Mesenchymal stem cell (in vitro differentiated cells and primary cell): ENCODE measurements at places on chromosomes 3 and 15.

- DNase-seq, result no peak
These were observed 233.0 kb downstream of the CD47 start for GRCh38 chr3:107857854-107858253.

DNA sequence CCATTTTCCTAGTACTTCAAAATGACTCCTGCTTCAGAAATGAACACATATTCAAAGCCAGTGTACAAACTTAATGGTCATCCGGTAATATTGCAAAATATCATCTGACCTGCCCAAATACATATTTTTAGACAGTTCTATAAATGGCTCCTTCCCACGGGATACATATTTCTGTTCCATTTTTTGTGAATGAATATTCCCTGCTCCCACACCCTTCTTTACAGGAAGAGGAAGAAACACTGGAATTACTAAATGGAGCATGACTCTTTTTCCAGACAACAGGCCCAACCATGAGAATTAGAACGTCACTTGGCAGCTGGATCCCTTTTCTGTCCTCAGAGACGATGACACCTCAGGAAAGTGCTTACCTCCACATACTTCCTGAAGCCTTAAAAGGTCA, 38.0 kb upstream of the CBLB start:
- peak; percentile 10 for DNase-seq

DNA sequence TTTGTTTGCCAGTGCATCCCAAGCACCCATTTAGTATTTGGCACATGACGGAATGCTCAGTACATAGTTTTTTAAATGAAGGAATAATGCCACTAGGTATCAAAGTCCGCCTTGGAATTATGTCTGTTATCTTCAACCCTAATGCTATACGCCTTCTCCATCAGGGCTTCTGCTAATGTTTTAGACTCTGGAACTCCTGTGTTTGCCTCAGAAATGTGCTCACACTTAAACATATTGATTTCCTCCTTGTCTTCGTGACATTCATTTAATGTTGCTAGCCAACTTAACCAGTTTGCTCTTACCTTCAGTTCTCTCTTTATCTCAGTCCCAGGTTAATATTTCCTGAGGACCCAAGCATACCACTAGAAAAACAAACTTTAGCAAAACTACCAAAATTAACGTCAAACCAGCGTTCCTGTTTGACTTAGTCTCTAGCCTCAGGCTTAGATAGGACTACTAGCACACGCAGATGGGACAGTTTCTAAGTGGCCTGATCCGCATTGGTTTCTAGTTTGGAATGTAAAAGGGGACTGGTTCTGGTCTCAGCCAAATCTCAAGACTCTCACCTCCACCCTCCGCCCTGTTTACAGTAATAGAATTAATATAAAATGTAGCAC, 81.4 kb downstream of the IL1RAP start:
- no peak for DNase-seq

- no peak for DNase-seq
These were observed 97.0 kb downstream of the SAMMSON start for GRCh38 chr3:70096376-70097066.

- DNase-seq, result no peak
These were observed 27.6 kb upstream of the ATP8B4 start for GRCh38 chr15:50146632-50147031.

DNA sequence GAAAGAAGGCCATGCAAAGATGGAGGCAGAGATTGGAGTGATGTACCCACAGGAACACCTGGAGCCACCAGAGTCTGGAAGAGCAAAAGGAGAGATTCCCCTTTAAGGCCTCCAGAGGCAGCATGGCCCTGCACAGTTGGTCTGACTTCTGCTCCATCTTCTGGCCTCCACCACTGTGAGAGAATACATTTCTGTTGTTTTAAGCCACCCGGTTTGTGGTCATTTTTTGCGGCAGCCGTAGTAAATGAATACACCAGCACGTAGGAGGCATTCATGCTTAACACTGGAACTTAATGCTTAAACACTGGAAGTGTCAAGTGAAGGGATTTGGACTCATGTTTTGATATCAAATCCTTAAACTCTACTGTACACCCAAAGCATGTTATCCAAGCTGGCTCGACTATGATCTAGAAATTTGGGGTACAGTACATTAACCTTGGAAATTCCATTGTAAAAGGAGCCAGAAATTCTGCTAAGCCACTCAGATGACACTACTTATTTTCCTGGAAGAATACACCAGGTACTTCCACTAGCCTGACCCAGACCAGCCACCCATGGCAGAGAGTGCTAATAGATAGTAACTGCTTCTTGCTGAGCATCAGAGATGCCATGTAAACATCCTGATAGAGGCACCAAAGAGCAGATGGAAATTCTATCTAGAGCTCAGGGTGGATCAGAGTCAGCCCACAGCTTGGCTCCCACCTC, 190.9 kb downstream of the ADAMTS9 start:
- no peak for DNase-seq

DNA sequence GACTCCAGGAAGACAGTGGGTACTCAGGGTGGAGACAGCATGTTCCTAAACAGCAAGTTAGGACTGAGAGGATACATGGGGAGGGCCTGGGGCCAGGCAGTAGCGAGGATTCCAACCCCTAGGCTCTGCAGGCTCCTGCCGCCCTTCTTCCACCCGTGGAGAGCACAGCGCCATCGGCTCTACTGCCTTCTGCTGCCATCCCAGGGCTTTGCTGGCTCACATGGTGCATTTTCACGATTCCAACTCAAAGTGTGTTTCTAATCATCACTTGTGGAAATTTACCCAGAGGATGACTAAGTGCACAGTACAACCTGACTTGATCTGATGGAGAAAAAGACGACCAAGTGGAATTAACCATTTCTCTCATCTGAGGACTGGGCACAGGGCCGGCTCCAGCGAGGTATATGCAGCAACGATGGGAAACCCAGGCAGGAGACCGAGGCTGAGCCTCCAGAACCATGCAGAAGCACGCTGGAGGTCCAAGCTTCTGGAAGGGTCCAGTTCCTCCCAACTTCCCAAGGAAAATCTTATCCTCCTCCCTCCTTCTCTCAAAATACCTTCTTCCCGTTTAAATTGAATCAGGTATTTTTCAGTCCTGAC, 104.6 kb downstream of the LRIG1 start:
- no peak for DNase-seq

- DNase-seq, result no peak
These were observed 1114.2 kb downstream of the NSUN3 start for GRCh38 chr3:95177096-95177495.

GRCh38 chr3:106338582-106339214, 469.9 kb upstream of the CBLB start:
- DNase-seq, result no peak

DNA sequence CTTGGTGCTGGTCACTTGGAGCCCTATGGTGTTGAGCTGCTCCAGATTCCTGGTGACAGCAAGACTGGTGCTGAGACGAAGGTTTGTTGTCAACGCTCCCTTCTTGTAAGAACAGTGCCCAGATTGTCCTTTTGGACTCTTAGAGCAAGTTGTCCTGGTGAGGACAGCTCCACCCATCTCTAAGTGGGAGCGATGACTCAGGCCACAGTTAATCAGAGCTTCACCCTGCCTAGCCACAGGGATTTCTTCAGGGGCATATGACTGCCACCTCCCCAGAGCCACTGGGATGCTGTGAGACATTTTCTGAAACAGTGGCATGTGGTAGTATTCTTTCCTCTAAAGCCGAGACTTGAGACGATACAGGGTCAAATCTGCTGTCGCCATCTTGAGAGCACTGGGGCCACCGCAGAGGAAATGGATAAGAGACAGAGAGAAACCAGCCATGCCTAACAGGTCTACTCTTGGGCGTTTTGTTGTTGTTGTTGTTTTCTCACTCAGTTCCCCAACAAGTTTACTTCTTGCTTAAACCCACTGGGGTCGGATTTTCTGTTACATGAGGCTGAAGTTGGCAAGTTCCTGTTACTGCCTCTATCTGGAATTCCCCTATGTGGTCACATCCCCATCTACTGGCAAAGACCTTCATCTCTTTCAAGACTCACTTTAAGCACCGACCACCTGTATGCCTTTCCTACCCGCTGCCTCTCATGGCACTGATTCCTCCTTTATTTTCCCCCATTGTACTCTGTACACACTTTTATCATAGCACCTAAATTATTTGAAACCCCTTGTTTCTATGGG, 16.0 kb upstream of the PCOLCE2 start:
- no peak for DNase-seq

GRCh38 chr3:14808025-14808424, 10.7 kb upstream of the FGD5 start:
- no peak for DNase-seq

DNA sequence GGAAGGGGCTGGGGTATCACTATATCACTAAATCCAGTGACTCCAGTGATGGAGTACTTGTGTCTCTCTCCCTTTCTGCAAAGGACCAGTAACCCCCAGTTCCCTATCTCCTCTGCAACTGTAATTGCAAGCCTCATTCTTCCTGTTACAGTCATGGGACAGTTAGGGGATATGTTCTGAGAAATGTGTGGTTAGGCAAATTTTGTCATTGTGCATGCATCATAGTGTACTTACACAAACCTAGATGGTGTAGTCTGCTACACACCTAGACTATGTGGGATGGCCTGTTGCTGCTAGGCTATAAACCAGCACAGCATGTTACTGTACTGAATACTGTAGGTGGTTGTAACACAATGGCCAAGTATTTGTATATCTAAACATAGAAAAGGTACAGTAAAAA, 2.2 kb downstream of the VPS8 start:
- DNase-seq, result peak; percentile 37

- DNase-seq, result no peak
These were observed 96.9 kb downstream of the VGLL4 start for GRCh38 chr3:11546657-11547302.

DNA sequence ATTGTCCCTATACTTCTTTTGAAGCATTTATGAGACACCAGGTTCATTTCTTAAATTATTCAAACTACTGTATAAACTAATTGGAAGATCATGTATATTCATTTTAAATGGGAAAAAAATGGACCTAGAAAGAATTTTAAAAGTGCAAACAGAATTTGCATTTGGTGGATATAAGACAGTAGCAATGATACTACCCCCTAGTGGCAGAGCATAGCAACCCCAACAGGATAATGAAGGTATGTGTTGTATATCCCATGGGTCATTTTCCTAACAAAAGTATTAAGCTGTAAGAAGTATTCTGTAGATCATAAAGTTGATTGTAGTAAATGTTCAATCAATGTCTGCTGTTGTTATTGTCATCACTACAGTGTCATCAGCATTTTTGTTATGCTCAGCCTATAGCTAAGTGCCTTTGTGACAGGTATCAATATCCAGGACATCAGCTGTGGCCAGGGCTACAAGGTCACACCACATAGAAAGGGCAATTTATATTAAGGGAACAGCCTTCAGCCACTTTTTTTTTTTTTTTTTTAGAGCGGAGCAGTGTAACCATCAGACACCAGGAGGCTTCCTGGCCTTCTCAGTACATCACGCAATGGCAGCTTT, 175.8 kb downstream of the FOXB1 start:
- DNase-seq, result peak; percentile 49

DNA sequence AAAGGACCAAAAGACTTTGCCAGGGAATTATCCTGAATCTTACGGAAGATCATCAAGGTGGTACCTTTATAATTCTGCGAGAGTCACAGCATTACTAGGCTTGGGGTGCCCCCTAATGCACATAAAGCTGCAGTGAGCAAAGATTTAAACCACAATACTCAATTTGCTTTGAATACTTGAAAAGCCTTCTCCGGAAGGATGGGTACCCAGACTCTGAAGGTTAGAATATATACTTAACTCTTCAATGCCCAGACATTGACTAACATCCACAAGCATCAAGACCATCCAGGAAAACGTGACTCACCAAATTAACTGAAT, 117.8 kb upstream of the KCNH8 start:
- no peak for DNase-seq

GRCh38 chr3:47491186-47491585, 15.4 kb upstream of the SCAP start:
- DNase-seq, result no peak

- peak; percentile 92 for DNase-seq
These were observed at the start of gene SCAANT1 for GRCh38 chr3:63911873-63912767. Gene SCAANT1, minus strand, starts transcription at chr3:63912383.

- peak; percentile 84 for DNase-seq
These were observed 19.1 kb downstream of the IREB2 start for GRCh38 chr15:78457101-78457500.

DNA sequence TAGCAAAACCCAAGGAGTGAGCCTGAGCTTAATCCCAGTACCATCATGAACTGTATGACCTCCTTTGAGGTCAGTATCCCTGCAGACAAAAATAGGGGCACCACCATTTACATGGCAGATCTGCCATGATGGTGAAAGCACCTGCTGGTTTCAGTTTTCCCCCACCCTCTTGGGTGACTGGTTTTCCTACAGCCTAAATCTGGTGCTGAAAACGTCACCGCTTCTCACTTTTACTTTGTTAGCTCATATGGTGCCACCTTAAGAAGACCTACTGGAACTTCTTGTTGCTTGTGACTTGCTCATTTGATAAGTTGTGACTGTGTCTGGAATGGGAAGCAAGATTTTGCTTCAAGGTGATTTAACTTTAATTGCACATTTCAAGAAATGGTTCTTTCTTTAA, 5.1 kb downstream of the PPP1R2 start:
- no peak for DNase-seq

DNA sequence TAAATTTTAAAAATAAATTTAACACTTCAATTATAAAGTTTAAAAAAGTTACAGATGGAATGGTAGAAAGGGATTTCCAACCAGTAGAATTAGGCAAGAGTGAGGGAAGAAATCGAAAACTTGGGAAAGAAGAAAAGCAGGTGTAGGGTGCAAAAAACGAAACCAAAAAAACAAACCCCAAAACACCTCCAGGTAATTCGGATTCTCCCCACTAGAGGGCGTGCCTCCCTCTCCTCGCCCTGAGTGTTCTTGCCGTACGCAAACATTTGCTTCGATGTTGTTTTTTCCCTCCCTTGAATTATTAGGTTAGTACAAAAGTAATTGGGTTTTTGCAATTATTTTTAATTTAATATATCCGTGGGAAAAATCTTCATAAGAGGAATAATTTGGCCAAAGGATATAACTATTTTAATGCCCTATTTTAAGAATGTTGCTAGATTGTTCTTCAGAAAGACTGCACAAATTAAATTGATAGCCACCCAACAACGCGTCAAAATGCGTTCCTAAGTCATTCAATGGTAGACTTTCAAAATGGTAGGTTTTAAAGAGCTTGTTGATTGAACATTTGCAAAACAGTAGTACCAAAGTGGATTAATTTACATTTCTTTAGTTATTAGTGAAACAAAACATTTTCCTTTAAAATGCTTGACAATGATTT, 63.7 kb downstream of the SLC30A4 start:
- DNase-seq, result peak; percentile 57

GRCh38 chr3:184760337-184761074, 48.6 kb upstream of the MAGEF1 start:
- no peak for DNase-seq

GRCh38 chr3:54827776-54828175, 100.1 kb downstream of the LRTM1 start:
- DNase-seq, result no peak

GRCh38 chr3:183264268-183264667, 11.2 kb downstream of the B3GNT5 start:
- DNase-seq, result no peak

DNA sequence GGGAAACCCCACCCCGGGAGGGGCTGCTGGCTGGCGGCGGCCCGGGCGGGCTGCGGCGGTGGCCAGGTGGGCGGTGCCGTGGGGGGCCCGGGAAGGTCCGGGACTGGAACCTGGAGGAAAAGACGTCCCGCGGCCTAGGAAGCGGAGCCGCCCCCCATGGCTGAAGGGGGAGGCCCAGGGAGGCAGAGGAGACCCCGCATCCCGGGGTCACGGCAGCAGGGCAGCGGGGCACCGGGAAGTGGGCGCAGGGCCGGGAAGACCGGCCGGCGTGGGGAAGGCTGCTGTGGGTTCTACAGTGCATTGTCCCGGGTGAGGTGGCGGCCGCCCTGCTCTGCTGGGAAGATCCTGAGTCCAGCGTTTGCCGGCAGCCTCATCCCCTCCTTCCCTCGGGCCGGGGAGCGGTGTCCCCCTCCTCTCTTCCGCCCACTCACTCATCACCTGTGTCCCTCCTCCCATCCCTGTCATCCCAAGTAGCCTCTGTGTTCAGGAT, 525 bp upstream of the FSTL1 start:
- no peak for DNase-seq
